ENCODE measurements at places on chromosomes 6 and 20. TPM values are rescaled to one million over a fixed set of nuclear protein-coding genes. Genes with fewer than 3 reads are reported as not detected.

DNA sequence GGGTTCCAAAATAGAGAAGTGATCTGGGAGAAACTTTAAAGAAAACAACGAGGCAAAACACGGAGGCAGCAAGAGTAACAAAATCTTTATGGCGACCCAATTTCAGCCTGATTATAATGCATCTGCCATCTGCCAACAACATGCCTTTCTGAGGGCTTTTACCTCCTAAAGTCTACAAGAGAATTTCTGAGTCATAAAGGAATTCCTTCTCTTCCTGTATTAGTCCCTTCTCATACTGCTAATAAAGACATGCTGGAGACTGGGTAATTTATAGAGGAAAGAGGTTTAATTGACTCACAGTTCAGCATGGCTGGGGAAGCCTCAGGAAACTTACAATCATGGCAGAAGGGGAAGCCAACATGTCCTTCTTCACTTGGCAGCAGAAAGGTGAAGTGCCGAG, 226.6 kb downstream of the HACE1 start:
- no peak overlapping the region for H3K4me3 ChIP-seq
- H3K36me3 ChIP-seq = no peaks in the 10 kb centered on the region
- no peak for DNase-seq
- no peaks in the 10 kb centered on the region for H3K4me1 ChIP-seq

- H3K27ac ChIP-seq = no peak overlapping the region
- DNase-seq = no peak
- H3K36me3 ChIP-seq = no peaks in the 10 kb centered on the region
- no peaks in the 10 kb centered on the region for H3K27me3 ChIP-seq
These were observed 230.6 kb downstream of the UTRN start for GRCh38 chr6:144515761-144516160.

DNA sequence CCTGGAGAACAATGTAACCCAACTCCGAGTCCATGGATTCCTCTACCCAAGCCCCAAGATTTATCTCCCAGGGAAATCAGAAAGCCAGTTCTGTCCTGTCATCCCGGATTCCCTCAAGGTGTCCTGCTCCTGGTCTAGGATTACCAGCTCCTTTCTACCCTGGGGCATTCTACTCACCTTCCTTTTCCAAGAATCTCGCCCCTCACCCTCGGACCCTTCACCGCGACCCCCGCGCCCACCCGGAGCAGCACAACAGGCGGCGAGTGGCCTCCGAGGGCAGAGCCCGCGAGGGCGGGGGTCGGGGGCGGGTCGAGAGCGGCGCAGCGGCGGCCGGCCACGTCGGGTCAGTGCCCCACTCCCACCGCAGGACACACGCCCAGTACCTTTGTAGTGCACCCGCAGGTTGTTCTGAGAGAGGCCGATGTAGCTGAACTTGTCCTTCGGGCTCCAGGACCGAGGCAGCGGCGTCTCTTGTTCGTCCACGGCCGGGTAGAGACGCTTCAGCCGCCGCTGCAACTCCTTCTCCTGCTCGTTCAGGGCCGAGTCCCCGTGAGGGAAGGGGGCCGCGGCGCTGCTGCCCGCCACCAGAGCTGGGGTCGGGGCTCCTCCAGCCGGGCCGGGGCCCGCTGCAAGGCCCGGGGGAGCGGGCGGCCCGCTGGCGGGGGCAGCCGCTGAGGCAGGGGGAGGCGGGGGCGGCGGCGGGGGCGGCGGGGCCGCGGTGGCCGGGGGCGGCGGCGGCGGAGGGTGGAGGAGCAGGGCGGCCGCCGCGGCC, 897 bp downstream of the RANBP9 start:
- peak; percentile 63 for DNase-seq
- no peaks in the 10 kb centered on the region for H3K36me3 ChIP-seq

DNA sequence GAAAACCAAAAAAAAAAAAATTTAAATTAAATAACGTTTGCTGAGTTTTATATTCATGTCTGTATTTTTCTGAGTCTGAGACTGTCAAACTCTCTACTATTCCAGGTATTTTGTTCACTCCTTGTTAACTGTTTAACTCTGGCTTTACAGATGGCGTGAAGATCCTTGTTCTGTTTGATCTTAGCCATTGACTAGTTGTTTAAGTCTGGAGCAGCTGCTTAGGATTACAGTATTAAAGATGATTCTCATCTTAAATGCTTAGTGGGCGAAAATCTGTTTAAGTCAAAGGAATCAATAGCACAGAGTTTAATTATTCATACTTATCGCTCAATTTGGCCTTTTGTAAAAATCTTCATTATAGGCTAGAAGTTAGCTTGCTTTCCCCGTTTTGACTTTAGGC, 2.4 kb downstream of the PHACTR2 start:
- no peak overlapping the region for H3K27ac ChIP-seq
- no peak overlapping the region for H3K4me3 ChIP-seq
- no peaks in the 10 kb centered on the region for H3K27me3 ChIP-seq
- H3K36me3 ChIP-seq = no peaks in the 10 kb centered on the region
- DNase-seq = no peak
- no peaks in the 10 kb centered on the region for H3K4me1 ChIP-seq

- peak; percentile 46 for DNase-seq
- H3K27ac ChIP-seq = no peak overlapping the region
- H3K4me1 ChIP-seq = no peaks in the 10 kb centered on the region
- H3K36me3 ChIP-seq = no peaks in the 10 kb centered on the region
- H3K4me3 ChIP-seq = no peak overlapping the region
These were observed 56.8 kb downstream of the UTRN start for GRCh38 chr6:144341831-144342527.

DNA sequence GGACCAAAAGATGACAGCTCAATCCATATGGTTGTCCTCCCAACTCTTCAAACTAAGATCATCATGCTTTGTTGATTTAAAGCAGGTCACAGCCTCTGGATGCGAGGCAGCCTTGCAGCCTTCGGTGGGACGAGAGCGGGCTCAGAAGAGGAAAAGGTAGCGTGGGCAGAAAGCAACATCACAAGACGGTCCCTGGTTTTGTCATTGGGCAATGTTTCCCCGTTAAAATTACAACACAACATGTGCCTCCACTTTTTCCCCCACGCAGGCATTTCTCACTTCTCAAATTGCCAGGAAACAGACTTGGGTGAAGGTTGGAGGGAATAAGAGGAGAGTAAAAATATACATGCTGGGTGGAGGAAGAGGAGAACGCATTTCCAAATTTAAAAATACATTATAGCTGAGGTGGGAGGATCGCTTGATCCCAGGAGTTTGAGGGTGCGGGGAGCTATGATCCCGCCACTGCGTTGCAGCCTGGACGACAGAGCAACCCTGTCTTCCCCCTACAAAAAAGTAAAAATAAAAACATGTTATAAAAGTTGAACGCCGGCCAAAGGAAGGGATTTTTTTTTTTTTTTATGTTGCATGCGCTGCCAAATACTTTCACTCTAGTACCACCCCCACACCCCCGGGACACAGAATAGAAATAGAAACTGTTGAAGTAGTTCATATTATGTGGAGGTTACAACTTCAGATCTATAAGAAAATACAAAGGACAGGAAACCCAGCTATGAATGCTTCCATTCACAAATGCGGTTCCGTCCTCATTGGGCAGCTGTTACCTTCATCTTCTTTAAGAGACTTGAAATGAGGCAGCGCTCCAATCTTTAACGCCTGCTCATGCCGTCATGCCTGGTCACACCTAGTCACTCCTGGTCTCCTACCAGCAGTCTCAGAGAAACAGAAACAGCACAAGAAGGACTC, 13.9 kb upstream of the NAA20 start:
- DNase-seq = no peak
- H3K27ac ChIP-seq = no peak overlapping the region
- peaks cover 5% of the 10 kb centered on the region for H3K36me3 ChIP-seq
- no peak overlapping the region for H3K4me3 ChIP-seq
- H3K27me3 ChIP-seq = no peaks in the 10 kb centered on the region

DNA sequence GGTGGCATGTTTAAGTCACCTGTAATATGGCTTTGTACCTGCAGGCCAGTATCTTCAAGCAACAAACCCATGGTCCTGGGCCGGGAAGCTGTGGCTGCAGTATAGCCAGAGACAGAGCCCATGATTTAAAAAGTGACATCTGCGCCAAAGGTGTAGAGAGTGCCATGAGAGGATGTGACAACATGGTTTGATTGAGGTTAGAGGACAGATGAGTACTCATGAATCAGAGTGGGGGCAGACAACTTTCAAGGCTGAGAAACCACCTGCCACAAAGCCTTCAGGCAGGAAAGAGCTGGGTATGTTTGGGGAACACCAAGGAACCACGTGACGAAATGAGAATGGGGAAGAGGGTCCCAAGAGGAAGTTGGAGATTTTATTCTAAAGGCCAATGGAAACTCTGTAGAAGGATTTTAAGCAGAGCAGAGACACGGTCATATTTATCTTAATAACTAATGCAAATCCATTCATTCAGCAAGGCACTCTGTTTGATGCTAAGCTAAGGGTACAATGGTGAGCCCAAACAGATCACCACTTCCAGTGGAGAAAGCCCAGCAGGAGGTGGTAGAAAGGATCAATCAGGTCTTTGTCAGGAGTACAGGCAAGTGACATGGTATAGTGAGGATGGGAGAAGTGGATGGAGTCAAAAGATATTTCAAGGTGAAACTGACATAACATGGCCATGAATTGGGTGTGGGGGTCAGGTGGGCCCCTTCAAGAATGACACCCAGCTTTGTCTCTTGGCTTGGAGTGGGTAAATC, 3.4 kb upstream of the MICAL1 start:
- H3K4me3 ChIP-seq = no peak overlapping the region
- H3K27ac ChIP-seq = no peak overlapping the region
- H3K4me1 ChIP-seq = peaks cover 13% of the 10 kb centered on the region
- DNase-seq = no peak
- no peaks in the 10 kb centered on the region for H3K27me3 ChIP-seq

GRCh38 chr6:166296035-166296883, 11.9 kb downstream of the PRR18 start:
- no peak overlapping the region for H3K4me3 ChIP-seq
- no peaks in the 10 kb centered on the region for H3K36me3 ChIP-seq
- no peaks in the 10 kb centered on the region for H3K4me1 ChIP-seq
- no peaks in the 10 kb centered on the region for H3K27me3 ChIP-seq

GRCh38 chr6:149365197-149365596, 34.9 kb upstream of the SUMO4 start:
- H3K27me3 ChIP-seq = no peaks in the 10 kb centered on the region
- no peak overlapping the region for H3K4me3 ChIP-seq
- H3K4me1 ChIP-seq = no peaks in the 10 kb centered on the region

Gene BPI
- not detected for total RNA-seq

- no peaks in the 10 kb centered on the region for H3K27me3 ChIP-seq
- H3K36me3 ChIP-seq = no peaks in the 10 kb centered on the region
- H3K4me3 ChIP-seq = no peak overlapping the region
- no peaks in the 10 kb centered on the region for H3K4me1 ChIP-seq
These were observed 103.4 kb downstream of the SYCP2 start for GRCh38 chr20:59829786-59830664.

DNA sequence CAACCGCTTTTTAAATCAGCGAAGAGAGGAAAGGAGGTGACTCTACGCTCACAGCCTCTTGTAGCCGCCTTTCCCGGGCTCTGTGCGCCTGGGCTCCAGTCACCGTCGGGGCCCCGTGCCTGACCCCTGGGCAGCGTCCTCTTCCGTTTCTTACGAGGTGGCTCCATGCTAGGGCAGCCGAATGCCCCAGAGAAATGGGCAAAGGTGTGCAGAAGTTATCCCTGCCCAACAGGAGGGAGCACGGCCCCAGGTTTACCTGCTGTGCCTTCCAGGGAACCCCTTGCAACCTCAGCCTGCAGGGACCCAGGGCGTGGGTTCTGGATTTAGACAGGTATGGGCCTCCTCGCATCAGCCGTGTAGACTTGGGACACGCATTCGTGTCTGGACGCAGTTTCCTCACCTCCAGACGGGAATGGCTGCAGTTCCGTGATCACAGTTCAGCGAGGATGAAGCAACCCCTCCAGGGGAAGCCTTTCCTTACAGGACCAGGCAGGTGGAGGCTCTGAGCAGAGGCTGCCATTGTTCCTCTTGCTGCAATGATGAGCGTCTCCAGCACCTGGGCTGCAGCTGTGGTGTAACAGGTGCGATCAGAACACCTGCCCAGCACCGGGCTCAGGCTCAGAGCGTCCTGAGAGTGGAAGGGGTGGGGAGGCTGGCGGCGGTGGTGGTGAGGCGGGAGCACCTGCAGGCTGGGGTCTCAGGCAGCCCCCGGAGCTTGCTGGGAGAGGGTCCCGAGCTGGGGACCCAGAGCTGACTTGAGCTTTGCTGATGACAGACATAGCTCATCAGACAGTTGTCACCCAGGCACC, 81.3 kb upstream of the BHLHE23 start:
- H3K27me3 ChIP-seq = no peaks in the 10 kb centered on the region
- no peak overlapping the region for H3K4me3 ChIP-seq
- H3K36me3 ChIP-seq = no peaks in the 10 kb centered on the region
- no peaks in the 10 kb centered on the region for H3K4me1 ChIP-seq
- no peak overlapping the region for H3K27ac ChIP-seq
- no peak for DNase-seq

Gene OR2H2
- total RNA-seq = not detected

DNA sequence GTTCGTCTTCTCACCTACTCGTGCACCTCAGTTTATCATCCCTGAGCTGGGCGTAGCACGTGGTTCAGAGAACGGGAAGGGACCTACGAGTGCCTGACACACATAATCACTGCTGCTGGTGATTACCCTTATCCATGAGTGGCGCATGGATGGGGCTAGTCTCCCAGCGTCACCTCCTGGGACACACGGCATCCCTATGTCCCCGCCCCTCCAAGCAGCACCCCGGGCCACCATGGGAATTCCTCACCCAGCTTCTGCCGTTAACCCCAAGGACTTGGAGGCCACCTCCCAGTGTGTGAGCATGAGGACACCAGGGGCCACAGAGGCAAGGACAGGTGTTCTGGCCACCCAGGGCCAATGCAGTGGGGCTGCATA, 9.8 kb downstream of the CHRNA4 start:
- no peaks in the 10 kb centered on the region for H3K27me3 ChIP-seq
- H3K4me1 ChIP-seq = no peaks in the 10 kb centered on the region
- no peak overlapping the region for H3K4me3 ChIP-seq
- no peaks in the 10 kb centered on the region for H3K36me3 ChIP-seq
- DNase-seq = no peak

Gene SLC16A10
- total RNA-seq = 7.3 TPM

DNA sequence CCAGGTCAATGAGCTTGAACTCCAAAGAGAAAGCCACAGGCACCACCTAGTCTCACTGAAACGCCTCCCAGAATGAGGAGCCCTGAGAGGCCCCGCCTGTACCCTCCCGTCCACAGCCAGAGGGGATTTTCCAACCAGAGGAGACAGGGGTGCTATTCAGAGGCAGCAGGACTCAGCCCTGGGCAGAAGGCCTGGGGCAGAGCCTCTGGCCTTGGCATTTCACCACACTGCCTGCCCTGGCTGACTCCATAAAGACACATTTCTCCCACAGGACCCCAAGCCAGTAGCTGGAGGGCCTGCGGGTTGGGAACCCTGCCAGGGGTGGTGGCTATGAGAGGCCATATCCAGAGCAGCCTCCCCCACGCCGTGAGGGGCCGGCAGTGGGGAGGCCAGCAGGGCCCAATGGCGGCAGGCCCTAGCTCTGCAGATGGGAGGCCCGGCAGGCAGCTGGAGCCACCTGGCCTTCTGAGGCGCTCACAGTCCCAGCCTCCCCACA, 159.3 kb downstream of the PREX1 start:
- no peaks in the 10 kb centered on the region for H3K36me3 ChIP-seq
- H3K4me3 ChIP-seq = no peak overlapping the region
- no peaks in the 10 kb centered on the region for H3K4me1 ChIP-seq
- H3K27me3 ChIP-seq = no peaks in the 10 kb centered on the region

Gene SLC24A3
- total RNA-seq = 3.6 TPM
